ENCODE measurements at places on chromosomes 7 and 10.

DNA sequence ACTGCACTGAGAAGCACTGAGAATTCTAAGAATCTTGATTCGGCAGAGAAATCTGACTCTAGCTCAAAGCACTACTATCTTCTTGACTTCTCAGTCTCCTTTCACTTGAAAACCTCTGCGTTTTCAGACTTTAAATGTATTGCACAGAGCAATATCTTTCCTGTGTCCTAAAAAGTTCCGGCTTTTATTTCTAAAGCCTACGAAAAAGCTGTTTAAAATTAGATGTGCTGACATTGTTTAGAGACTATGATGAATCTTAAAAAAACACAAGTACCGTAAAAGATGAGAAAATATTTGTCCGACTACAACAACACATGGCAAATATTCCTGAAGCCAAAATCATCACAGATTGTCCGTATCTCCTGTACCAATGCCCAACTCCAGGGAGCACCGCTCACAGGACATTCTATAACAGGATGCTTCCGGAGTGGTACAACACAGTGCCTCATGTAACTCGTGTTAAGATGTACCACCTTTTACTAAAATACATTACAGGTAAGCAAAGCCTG lies 136.9 kb downstream of the CUBN start:
- DNase-seq = no peak

DNA sequence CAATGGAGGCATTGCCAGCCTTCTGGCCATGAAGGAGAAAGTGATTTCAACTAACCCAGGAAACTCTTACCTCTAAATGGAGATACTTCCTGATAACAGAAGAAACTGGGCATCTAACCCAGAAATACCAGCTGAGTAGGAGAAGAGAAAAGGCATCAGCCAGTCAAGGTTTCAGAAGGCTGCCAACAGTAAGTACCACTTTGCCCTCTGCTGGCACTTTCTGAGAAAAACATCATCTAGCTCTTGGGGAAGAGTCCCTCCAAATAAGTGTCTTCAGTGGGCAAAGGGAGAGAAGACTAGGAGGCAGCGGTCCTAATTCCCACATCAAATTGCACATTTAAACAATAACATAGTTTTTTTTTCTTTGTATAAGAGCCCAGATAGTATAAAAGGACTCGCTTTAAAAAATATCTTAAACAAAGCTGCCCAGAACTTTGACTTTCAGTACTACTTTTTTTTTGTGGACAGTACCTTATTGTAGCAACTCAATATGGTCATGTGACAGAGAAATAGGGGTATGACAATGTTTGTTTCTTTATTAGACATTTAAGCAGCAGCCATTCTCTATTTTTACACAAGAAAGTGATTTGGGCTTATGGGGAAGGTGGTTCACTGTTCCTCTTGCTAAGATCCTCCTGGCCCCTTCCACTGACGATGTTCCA lies 157.3 kb downstream of the CTTNBP2 start:
- DNase-seq = no peak

DNA sequence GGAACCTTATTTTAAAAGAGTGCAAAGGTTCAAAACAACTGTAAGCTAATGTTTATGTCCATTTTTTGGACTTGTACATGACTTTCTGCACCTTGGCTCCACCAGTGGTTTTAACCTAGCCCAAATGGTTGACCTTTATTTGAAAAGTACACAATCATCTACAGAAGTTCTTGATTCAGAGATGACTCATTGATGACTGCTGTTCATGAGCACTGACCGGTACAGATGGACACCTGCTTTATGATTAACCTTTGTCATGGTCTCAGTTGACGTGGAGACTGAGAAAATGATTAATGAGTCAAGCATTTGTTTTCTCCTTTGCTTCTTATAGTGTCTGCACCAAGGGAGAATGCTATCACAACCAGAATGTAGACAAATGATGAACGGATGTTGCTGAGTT lies 55.7 kb upstream of the PTER start:
- DNase-seq = no peak

DNA sequence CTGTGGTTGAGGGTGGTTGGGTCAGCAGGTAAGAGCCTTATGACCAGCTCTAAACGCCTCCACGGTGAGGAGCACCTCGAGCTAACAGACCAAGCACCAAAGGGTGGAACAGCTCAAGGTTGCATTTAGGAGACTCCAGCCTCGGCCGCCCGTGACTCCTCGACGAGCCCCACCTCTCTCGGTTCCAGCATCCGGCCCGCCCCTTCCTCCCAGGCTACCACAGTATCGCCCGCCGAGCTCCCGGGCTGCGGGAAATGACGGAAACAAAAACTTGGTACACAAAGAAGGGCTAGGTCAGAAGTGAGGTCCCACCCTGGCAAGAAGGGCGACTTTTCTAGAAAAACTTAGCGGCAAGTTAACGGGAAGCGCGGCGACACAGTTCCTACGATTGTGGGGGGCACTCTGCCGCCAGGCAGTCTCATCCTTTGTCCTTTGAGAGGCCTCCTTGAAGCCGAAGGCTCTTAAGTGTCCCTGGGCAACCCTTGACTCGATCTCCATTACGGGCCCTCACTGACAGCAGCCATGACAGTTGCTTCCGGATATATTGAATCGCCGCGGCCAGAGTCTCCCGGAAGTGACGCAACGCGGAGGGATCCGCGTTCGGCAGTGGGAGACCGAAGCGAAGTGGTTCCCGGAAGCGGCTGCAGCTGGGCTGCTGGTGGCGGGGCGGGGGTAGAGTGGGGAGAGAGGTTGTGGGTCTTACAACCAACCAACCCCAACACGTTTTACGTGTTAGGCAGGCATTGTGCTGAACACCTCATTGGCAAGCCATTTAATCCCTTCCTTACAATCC lies 40.2 kb upstream of the ZNF518A start:
- peak; percentile 94 for DNase-seq

DNA sequence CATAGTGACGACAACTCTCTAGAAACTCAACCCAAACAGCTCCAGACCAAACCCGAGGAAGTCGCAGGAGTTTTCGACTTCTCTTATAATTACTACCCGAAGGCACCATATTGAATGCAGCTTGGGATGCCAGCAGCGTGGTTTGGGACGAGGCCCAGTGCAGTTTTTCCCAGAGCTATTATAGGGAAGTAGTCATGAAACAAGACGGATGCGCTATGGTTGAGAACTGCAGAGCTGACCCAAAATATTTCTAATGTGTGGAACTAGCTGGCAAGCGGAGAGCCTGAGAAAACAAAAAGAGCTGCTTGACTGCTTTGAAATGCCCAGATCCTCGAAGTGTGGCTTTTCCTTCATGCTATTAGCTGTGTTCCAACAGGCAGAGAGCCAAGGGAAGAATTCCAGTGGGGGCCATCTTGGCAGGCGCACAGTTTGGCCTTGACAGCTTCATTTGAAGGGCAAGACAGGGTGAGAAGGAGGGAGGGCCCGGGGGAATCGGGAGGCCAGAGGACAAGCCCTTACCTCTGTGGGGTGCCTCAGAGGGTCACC lies 122.7 kb downstream of the CUL2 start:
- peak; percentile 39 for DNase-seq

DNA sequence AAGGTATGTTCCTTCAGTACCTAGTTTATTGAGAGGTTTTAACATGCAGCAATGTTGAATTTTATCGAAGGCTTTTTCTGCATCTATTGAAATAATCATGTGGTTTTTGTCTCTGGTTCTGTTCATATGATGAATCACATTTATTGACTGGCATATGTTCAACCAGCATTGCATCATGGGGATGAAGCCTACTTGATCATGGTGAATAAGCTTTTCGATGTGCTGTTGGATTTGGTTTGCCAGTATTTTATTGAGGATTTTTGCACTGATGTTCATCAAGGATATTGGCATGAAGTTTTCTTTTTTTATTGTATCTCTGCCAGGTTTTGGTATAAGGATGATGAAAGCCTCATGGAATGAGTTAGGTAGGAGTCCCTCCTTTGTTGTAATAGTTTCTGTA lies 204.0 kb upstream of the GNAI1 start:
- no peak for DNase-seq

- no peak for DNase-seq
Measured at GRCh38 chr10:33859319-33860022, 525.0 kb upstream of the NRP1 start.

GRCh38 chr7:92809760-92810573 lies 26.4 kb downstream of the CDK6 start:
- peak; percentile 36 for DNase-seq

GRCh38 chr10:33612551-33612950 lies 278.1 kb upstream of the NRP1 start:
- no peak for DNase-seq

DNA sequence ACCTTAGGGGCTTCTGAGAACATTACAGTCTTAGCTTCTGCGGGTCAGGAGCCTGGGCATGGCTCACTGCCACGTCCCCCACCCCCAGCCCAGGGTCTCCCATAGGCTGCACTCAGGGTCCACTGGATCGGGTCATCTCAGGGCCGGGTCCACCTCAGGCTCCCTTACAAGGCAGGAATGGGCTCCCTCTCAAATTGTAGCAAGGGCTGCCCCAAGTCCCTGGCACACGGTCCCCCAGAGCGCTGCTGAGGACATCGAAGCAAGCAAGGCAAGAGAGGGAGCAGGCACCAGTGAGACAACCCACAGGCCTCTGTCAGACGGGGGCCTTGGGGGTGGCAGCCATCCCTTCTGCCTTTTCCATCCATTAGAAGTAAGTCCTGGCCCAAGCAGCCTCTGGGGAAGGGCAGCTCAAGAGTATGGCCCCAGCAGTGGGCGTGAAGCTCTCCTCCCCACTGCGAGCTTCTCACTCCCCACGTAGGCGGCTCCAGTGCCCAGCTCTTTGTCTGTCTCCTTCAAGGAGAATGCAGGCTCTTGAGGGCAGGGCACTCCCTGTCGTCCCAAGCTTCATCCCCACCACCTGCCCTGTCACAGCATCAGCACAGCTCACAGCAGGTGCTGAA lies 18.0 kb upstream of the RET start:
- DNase-seq = peak; percentile 37

- no peak for DNase-seq
Measured at GRCh38 chr7:124783271-124783670, 17.7 kb upstream of the GPR37 start.

GRCh38 chr7:24995466-24995865 lies 15.5 kb upstream of the OSBPL3 start:
- DNase-seq = no peak

GRCh38 chr7:112433289-112433688 lies 17.0 kb upstream of the IFRD1 start:
- no peak for DNase-seq

GRCh38 chr7:131953184-131953583 lies 396.8 kb upstream of the PODXL start:
- DNase-seq = no peak

DNA sequence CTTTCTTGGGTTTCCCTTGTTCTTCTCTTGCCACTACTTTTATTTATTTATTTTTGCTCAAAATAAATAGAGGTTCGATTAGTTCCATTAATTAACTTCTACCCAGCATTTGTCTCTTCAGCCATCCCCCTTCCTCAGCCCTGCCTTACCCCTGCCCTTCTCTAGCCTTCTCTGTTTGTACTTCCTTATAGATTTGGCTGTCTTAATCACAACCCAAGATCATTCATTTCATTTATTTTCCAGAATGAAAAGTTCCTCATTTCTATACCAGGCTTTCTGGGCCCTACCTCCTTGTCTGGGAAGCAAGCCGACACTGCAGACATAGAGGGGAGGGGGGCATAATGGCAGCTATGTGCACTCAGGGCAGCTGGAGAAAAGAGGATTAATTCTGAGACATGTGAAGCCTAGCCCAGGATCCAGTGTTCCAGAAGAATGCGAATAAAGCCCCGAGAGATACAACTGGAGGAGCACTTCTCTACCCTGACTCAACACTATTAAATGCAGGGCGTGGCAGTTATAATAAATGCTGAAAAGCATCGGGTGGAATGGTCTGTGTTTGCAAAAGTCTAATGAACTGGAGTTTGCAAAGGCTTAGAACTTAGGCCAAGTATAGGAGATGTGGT lies 6.4 kb upstream of the PDCD4 start:
- no peak for DNase-seq

DNA sequence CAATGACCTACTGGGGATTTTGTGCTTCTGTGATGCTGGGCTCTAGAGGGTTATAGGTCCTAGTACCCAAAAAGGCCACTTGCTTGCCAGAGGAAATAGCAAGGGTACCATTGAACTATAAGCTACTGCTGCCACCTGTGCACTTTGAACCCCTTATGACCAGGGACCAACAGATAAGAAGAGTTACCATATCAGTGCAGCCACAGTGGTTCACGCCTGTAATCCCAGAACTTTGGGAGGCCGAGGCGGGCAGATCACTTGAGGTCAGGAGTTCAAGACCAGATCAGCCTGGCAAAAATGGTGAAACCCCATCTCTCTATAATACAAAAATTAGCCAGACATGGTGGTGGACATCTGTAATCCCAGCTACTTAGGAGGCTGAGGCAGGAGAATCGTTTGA lies 15.5 kb upstream of the CNOT4 start:
- DNase-seq = no peak

- no peak for DNase-seq
Measured at GRCh38 chr7:32251659-32252058, 181.5 kb upstream of the PDE1C start.

GRCh38 chr7:120337308-120337907 lies 64.4 kb downstream of the KCND2 start:
- no peak for DNase-seq

GRCh38 chr7:33093266-33093665 lies 15.9 kb downstream of the RP9 start:
- no peak for DNase-seq

GRCh38 chr7:124701955-124702354 lies 63.6 kb downstream of the GPR37 start:
- no peak for DNase-seq

GRCh38 chr7:105691680-105692564 lies 110.6 kb upstream of the EFCAB10 start:
- peak; percentile 57 for DNase-seq

Measured in right cardiac atrium (tissue), 5 donors.